ENCODE measurements at places on chromosomes 5 and 9.

DNA sequence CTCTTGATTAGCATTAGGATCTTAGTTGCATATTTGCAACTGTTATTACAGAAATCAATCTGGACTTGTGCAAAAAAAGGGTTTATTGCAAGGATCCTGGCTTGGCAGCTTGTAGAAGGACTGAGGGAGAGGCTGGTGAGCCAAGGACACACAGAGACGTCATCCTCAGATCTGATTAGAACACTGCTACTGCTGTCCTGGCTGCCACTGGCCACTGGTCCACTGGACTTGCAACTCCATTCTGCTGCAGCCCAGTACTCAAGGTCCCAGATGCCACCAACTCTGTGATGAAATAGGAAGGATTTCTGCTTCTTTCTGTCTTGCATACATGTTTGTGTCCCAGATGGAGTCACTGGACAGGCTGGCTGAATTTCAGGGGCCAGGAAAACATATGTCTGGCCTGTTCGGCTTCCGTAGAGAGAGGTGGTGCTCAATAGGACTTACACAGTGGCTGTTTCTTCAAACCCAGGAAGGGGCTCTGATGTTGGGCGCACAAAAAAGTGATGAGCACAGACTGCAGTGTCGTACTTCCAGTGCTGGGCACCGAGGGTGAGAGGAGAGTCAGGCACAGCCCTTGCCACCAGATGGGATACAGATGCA, 68.9 kb upstream of the SH3PXD2B start:
- no peak for DNase-seq

DNA sequence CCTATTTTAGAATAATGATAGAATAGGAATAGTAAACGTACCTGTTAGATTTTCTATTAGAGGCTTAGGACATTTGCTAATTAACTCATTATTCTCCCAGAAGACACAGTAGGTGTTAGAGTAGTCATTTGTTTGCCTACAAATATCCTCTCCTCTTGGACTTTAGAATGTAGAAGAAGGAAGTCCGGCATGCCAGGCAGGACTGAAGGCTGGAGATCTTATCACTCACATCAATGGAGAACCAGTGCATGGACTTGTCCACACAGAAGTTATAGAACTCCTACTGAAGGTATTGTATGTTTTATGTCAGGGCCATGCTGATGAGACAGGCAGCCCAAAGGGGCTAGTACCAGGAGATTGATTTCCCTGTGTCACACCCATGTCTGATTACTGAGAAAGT, 43.3 kb downstream of the CD180 start:
- DNase-seq = no peak

DNA sequence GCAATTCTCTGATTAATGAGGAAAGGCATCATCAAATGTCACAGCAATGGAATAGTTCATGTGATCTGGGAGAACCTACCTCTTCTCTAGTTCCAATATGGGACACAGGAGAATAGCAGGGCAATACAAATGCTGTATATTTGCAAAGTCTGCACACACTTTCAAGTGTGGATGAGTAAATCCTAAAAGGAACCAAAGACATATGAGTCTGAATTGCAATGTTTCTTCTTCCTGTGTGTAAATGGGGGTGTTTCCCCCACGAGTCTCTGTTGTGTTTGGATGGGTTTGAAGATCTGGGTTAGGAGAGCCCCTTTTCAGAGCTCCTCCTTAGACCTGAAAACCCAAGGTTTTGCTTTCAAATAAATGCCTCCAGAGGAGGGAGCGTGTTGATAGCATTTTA, 26.9 kb downstream of the SLC46A2 start:
- DNase-seq = no peak

- no peak for DNase-seq
Observed at GRCh38 chr5:133434336-133434735, 178.0 kb downstream of the FSTL4 start.

DNA sequence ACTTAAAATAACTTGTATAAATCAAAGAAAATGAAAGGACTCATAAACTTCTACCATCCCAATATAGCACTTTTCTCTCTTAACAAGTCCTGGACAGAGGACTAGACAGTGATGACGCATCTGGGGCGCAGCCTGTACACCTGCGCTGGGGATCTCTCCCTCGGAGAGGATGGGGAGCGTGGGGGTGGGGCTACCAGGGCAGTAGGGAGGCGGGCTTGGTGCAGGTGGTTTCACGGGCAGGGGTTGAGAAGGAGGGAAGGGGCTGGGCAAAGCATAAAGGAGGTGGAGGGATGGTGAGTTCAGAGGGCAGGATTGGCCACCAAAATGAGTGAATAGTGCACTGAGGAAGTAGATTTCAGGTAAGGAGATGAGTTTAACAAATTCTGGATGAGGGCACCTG, 41.1 kb downstream of the STC2 start:
- no peak for DNase-seq

DNA sequence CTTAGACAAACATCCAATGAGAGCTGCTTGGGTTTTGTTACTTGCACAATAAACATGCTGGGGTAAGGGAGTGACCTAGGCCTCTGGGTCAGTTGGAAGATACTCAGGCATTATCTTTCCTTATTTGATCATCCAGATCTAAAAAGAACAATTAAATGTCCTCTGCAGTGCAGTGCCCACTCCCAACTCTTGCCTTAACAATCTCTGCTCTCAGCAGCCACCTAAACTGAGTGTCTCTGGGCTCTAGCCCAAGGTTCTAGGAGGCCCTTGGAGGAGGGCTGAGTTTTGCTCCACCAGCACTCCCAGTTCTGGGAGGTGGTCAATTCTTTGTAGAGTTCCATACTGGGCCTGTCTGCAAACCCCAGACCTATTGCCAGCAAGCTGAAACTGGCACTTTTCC, 1.8 kb downstream of the MCIDAS start:
- DNase-seq = no peak

DNA sequence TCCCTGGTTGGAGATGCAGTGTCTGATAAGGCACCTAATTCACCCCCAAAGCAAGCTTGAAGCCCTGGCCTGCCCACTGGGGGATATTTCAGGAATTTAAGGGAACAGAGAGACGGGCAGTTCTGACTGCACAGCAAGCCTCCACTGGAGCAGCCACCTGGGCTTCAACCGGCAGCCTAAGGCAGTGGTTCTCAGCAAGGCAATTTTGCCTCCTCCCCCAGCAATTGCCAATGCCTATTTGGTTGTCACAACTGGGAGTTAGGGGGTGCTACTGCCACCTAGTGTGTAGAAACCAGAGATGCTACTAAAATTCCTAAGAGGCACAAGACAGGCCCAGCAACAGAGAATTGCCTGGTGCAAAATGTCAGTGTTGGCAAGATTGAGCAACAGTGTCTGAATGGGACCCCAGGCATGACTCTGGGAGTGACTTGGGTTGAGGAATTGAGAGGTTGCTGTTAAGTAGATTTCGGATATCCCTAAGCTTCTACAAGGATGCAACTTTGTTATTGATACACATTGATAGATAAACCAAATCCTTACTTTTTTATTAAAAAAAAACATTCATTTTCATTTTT, 58.7 kb upstream of the CTSL start:
- DNase-seq = no peak

DNA sequence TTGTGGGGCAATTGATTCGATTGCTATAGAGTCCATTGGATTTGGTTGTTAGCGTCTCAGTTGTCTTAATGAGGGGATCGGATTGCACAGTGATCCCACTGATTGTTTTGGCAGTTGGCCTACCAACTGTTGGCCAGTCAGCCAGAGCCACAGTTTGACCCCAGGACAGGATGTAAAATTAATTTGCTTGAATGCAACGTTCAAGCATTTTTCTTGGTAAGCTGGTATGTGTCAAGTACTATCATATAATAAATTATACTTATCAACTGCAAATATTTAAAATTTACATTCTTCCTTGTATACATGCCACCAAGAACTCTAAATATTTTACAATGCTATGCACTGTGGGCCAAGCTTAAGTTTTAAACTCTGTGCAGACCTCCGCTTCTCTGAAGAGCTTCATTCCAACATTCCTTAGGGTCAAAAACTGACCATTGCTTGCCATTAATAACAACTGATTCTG, 80.4 kb upstream of the OSMR start:
- DNase-seq = no peak

GRCh38 chr9:132456241-132456640, 46.2 kb downstream of the CFAP77 start:
- no peak for DNase-seq

DNA sequence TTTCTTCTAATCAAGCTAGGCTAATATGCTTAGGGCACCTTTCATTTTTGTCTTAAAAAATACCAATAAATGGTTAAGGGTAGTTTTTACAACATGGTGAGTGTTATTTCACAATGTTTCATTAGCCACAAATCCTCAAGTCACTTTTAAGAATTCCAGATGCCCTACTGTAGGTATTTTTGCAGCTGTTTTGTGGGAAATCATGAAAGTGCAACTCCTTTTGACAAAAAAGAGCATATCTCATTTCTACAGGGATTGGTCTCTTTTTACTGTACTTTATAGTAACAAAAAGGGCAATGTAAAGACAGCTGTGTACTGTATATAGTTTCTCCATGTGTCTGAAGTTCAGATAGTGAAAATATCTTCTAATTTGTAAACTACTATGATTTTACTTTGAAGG, 28.3 kb upstream of the GAS1 start:
- no peak for DNase-seq

DNA sequence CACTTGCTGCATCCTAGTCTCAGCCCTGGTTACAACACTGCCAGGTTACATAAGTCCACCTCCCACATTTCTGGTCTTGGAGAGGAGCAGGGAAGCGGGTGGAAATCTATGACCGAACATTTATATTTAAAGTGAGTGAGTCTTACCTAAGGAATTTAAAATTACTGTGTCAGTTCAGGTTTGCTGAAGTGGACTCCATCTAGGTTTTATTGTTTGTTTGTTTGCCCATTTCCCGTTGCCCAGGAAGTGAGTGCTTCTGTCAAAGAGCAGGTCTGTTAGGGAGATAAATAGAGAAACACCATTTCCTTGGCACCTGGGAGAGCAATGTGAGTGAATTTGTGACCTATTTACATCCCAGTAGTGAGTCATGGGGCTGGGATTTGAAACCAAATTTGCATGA, 179.5 kb downstream of the KIF4B start:
- no peak for DNase-seq

DNA sequence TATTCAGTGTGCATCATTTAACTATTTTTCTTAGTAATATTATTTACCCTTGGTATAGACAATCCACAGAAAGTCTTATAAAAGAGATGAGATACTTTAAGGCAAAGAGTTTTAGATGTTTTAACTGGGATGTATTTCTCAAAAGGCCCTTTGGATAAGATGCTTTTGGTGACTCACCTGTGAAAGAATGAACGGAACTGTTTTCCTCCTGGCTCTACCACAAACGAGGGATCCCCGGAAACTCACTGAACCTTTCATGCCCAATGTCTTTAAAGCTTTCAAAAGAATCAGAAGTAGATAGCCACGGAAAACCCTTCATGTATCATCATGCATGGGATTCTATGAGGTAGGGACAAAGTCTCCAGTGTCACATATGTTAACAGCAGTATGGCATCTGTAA, 1.6 kb downstream of the ZNF782 start:
- no peak for DNase-seq

- DNase-seq = no peak
Observed at GRCh38 chr9:4197548-4197947, 102.3 kb downstream of the GLIS3 start.

GRCh38 chr5:73419465-73420390, 28.8 kb downstream of the FOXD1 start:
- no peak for DNase-seq

DNA sequence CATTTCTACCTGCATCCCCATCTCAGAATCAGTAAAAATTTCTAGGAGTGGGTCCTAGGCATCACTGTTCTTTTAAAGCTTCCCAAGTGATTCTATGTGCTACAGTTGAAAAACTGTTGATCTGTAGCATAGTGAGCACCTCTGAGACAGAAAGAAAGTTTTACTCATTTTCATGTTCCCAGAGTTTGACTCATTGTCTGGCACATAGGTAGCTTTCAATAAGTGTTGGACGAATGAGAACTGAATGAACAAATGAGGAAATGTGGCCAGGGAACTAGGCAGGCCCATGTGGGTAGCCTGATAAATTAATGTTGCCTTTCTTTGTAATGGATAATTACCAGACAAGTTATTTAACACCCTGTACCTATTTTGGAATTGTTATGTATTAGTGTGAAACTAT, 33.8 kb downstream of the RNF180 start:
- no peak for DNase-seq

GRCh38 chr5:35876922-35877321, 20.2 kb downstream of the IL7R start:
- DNase-seq = no peak

DNA sequence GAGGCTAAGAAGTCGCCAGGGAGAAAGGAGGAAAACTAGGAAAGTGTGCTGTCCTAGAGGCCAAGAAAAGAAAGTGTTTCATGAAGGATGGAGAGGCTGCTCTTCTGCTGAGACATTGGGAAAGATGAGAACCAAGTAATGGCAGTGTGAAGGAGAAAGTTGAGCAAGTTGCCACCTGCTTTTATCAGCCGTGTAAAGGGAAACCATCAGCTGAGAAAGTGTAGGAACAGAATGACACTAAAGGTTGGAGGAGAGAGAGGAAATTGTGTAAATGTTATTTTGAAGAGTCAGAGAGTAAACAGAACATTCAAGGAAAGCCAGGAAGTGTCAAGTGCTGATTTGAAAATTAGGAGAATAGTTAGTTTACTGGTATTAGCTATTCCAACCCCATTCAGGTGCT, 125.0 kb downstream of the CEMIP2 start:
- no peak for DNase-seq

GRCh38 chr5:150263801-150264621, 25.6 kb downstream of the CAMK2A start:
- no peak for DNase-seq

- no peak for DNase-seq
Observed at GRCh38 chr9:123518338-123518737, 162.3 kb downstream of the CRB2 start.

- DNase-seq = no peak
Observed at GRCh38 chr9:133999851-134000265, 7.7 kb upstream of the VAV2 start.

GRCh38 chr9:81455462-81456219, 233.7 kb downstream of the TLE1 start:
- DNase-seq = no peak

DNA sequence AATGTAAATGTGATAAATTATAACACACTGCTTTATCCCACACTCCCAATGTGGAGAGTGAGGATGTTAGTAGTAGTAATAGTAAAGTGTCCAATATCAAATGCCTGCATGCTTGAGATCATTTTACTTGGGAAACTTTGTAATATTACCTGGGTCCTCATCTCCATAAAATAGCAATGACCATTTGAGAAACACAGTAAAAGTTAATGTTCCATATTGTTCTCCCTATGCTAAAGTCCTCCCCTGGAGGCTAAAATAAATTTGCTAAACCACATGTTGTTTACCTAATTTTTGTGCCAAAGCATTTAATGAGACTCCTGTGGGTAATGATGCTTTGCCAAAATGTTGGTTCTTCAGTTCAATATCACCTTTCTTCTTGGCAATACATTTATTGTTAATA, 291.2 kb downstream of the CDH10 start:
- no peak for DNase-seq

DNA sequence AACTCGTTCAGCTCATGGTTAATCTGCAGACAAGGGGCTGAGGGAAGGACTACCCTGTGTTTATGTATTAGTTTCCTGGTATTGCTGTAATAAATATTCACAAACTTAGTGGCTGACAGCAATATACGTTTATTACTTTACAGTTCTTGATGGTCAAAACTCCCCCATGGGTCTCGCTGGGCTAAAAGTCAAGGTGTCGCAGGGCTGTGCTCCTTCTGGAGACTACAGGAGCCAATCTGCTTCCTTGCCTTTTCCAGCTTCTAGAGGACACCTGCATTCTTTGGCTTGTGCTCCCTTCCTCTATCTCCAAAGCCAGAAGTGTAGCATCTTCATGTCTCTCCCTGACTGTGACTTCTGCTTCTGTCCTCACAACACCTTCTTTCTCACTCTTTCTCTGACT, 653.8 kb upstream of the RIOK2 start:
- DNase-seq = no peak

GRCh38 chr5:6732634-6733410, 19.6 kb downstream of the TENT4A start:
- DNase-seq = peak; percentile 65

Data from Right ventricle myocardium superior (tissue), 1 donor.